Prostate gland (tissue), 2 donors: ENCODE measurements at places on chromosomes 1 and 21.
A peak's percentile ranks its signal among the peaks of the same experiment; 100 is the strongest.

GRCh38 chr1:5949085-5949760 is 43.0 kb downstream of the NPHP4 start:
- no peak for DNase-seq
- no peaks in the 10 kb centered on the region for H3K36me3 ChIP-seq
- H3K27ac ChIP-seq = no peak overlapping the region
- H3K4me3 ChIP-seq = no peak overlapping the region

DNA sequence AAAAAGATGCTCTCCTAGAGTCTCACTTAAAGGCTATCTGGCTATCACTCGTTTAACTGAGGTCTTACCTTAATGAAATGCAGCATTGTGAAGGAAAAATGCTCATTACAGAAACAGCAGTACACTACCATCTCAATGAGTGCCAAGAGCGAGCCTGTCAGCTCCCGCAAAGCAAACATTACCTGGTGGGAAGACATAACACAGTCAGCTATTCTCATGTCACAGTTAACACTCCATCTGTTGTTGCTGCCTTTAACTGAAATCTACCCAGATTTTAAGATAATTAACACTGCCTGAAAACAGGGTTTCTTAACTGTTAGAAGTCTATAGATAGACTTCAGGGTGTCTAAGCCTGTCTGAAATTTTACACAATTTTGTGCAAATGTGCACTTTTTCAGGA is 39.1 kb downstream of the PCSK9 start:
- no peaks in the 10 kb centered on the region for H3K27me3 ChIP-seq
- H3K4me1 ChIP-seq = no peaks in the 10 kb centered on the region
- peaks cover 4% of the 10 kb centered on the region for H3K36me3 ChIP-seq
- no peak overlapping the region for H3K27ac ChIP-seq

DNA sequence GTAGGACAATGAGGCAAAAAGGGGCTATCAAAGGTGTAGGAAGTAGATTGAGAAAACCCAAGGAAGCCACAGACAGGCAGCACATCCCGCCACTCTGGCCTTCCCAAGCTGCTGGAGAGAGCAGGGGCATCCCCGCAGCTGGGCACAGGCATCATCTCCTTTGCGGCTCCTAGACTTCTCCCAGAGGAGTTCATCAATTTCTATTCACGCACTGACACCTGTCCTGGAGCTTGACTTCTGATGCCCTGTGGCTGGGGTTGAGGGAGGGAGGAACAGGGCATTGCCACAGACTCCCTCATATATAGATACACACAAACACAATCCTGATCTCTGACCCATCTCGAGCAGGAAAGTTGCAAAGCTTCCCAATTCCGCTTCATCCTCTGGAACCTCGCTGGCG is 1.9 kb upstream of the TFAP2E start:
- no peaks in the 10 kb centered on the region for H3K27me3 ChIP-seq
- H3K4me1 ChIP-seq = peaks cover 7% of the 10 kb centered on the region
- no peak overlapping the region for H3K4me3 ChIP-seq
- no peak overlapping the region for H3K27ac ChIP-seq
- DNase-seq = no peak
- no peaks in the 10 kb centered on the region for H3K36me3 ChIP-seq

DNA sequence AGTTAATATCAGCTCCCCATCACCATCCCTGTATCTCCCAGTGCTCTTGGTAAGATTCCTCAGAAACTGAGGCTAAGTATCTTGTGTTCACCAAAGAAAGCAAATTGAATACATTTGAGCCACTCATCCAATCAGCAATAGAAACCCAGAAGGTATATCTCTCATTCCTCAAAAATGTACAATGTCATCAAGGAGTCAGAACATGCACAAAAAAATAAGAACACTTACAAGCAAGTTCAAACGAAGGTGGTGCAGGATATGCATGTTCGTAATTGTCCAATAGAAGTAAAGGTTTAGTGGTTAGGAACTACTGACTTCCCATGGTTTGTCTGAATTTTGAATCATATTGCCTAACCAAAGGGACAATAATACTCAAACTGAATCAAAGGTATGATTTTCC is 24.3 kb downstream of the RXRG start:
- no peaks in the 10 kb centered on the region for H3K27me3 ChIP-seq
- no peak for DNase-seq
- no peaks in the 10 kb centered on the region for H3K4me1 ChIP-seq
- no peak overlapping the region for H3K27ac ChIP-seq
- no peak overlapping the region for H3K4me3 ChIP-seq
- H3K36me3 ChIP-seq = no peaks in the 10 kb centered on the region

DNA sequence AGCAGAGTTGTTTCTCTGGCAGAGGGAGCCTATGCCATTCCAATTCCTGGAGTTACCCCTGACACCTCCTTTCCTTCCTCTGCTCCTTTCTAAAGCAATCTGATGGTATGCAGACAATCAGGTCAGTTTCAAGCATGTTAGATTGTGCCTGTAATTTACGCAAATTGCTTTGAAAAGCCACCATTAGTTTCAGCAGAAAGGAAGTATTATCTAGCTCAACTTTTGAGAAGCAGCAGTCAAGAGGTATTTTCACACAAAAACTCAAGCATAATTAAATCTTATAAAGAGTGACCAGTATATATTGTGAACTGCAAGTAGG is 2.2 kb downstream of the ERRFI1 start:
- H3K27ac ChIP-seq = peak overlapping the region; percentile 94
- DNase-seq = no peak
- H3K36me3 ChIP-seq = no peaks in the 10 kb centered on the region
- peak overlapping the region; percentile 88 for H3K4me3 ChIP-seq
- no peaks in the 10 kb centered on the region for H3K27me3 ChIP-seq

GRCh38 chr1:32508761-32509160 is 30.5 kb upstream of the ZBTB8A start:
- DNase-seq = no peak
- no peak overlapping the region for H3K4me3 ChIP-seq
- no peaks in the 10 kb centered on the region for H3K36me3 ChIP-seq
- no peak overlapping the region for H3K27ac ChIP-seq

DNA sequence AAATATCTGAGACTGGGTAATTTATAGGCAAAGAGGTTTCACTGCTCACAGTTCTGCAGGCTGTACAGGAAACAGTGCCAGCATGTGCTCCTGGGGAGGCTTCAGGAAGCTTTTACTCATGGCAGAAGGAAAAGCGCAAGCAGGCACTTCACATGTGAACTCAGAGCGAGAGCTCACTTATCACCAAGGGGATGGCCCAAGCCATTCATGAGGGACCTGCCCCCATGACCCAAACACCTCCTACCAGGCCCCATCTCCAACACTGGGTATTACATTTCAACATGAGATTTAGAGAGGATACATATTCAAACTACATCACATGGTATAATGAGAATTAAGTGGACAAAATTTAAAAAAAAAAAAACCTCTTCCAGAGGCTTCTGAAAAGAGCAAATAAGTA is 13.7 kb downstream of the WASF2 start:
- H3K4me3 ChIP-seq = no peak overlapping the region
- no peaks in the 10 kb centered on the region for H3K27me3 ChIP-seq
- DNase-seq = no peak
- H3K27ac ChIP-seq = no peak overlapping the region
- no peaks in the 10 kb centered on the region for H3K36me3 ChIP-seq

DNA sequence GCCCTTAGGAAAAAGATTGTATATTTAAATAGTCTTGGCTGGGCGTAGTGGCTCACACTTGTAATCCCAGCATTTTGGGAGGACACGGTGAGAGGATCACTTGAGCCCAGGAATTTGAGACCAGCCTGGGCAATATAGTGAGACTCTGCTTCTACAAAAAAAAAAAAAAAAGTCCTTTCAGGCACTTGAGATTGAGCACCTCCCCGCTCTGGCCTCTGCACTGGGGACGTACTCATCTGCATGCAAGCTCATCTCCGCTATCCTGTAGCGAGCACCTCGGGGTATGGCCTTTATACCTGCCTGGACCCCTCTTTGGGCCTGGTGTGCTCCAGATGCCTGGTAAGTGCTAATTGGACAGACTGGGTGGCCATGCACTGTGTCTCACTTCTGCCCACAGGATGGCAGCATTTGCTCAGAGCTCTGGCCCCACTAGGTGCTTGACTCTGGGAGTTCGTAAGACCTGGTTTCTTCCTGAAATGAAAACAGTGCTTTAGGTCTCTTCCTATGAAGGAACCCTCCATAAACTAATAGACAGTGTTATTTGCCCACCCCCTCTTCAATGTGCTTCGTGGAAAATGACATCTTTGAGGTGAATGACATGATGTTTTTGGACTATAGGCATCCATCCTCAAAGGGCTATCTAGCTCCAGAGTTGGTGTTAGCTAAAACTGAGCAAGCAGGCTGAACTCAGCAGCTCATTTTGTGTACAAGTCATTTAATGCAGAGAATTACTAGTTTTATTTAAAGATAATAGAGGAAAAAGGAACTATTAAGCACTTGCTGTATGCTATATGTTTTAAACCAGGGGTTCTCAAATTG is 61.7 kb upstream of the ADAR start:
- peak; percentile 65 for DNase-seq
- H3K4me1 ChIP-seq = no peaks in the 10 kb centered on the region
- H3K27ac ChIP-seq = no peak overlapping the region
- no peaks in the 10 kb centered on the region for H3K27me3 ChIP-seq

DNA sequence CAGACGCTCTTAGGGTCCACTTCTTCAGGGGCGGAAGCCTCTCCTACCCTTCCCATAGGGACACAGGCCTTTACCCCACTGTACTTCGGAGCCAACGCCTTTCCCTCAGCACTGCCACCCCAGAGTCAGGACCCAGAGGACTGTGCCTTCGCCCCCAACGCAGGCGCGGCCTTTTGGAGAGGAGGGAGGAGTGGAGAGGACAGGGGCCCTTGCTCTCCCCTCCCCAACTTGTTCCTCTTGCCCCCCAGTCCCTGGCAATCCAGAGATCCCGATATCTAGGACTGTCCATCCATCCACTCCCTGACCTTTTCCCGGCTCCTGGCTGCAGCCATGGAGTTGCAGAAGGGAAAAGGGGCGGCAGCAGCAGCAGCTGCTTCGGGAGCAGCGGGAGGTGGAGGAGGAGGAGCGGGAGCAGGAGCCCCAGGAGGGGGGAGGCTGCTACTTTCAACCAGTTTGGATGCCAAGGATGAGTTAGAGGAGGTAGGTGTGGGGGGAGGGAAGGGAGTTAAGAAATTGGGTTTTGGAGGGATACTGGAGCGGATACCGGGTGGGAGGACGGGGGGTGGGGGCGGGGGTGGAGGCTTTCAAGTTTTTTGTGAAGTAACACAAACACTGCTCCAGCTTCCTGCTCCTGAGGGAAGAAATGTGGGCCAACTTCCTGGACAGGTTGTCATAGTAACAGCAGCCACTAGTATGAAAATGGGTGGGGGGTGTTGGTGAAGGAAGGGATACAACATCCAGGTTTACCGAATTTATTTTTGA is 636 bp downstream of the INTS3 start:
- H3K27me3 ChIP-seq = no peaks in the 10 kb centered on the region
- peak; percentile 17 for DNase-seq
- H3K36me3 ChIP-seq = no peaks in the 10 kb centered on the region

GRCh38 chr1:7447093-7447492 is 324.0 kb upstream of the VAMP3 start:
- H3K27ac ChIP-seq = no peak overlapping the region
- H3K27me3 ChIP-seq = no peaks in the 10 kb centered on the region
- no peaks in the 10 kb centered on the region for H3K36me3 ChIP-seq
- no peak for DNase-seq

- no peak overlapping the region for H3K27ac ChIP-seq
- H3K4me3 ChIP-seq = no peak overlapping the region
Measured at GRCh38 chr1:82562448-82562847, 761.7 kb downstream of the ADGRL2 start.

- no peak overlapping the region for H3K4me3 ChIP-seq
- no peak overlapping the region for H3K27ac ChIP-seq
- no peaks in the 10 kb centered on the region for H3K36me3 ChIP-seq
- no peaks in the 10 kb centered on the region for H3K27me3 ChIP-seq
- DNase-seq = no peak
Measured at GRCh38 chr21:18129526-18129925, 115.1 kb upstream of the CHODL start.

GRCh38 chr1:64006276-64007051 is 197.0 kb upstream of the UBE2U start:
- DNase-seq = peak; percentile 48
- no peak overlapping the region for H3K4me3 ChIP-seq
- no peaks in the 10 kb centered on the region for H3K4me1 ChIP-seq
- no peaks in the 10 kb centered on the region for H3K27me3 ChIP-seq
- H3K36me3 ChIP-seq = no peaks in the 10 kb centered on the region
- no peak overlapping the region for H3K27ac ChIP-seq

DNA sequence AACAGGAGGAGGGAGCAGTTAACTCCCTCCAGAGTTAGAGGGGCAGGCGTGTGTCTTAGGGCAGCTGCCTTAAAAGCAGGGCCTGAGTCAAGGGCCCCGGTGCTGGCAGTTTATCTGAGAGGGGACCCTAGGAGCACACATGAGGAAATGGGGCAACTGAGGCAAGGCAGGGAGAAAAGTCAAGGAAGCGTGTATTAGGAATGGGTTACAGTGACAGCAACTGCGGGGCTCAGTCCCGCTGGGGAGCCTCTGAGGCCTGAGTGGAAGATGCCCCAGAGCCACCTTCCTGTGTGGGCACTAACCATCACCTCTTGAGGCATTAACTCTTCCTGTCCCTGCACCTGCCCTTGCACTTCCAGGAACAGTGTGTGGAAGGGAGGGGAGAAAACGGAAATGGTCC is 276.3 kb downstream of the MATN1 start:
- H3K4me1 ChIP-seq = no peaks in the 10 kb centered on the region
- DNase-seq = no peak
- no peaks in the 10 kb centered on the region for H3K27me3 ChIP-seq
- H3K27ac ChIP-seq = no peak overlapping the region
- no peaks in the 10 kb centered on the region for H3K36me3 ChIP-seq
- H3K4me3 ChIP-seq = no peak overlapping the region

DNA sequence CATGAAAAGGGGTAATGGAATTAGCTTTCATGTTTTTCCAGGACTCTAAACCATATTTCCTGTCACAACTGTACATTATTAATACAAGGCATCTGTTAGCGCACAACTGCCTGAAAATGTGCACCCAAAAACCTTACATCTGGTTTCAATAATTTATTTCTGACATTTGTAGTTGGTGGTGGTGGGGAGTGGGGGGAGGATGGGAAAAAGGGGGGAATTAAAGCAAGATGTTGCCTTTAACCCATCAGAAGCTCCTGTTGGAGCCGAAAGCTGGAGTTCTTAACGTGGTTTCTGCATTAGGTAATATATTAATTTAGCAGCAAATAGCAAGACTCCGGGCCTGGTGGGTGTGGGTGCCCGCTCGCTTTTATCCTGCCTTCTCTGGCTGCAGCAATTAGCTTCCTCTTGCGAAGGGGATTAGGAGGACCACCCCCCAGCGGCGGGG is 36.9 kb upstream of the HHAT start:
- H3K27ac ChIP-seq = peak overlapping the region; percentile 73
- peak overlapping the region; percentile 43 for H3K4me3 ChIP-seq
- H3K27me3 ChIP-seq = no peaks in the 10 kb centered on the region
- no peaks in the 10 kb centered on the region for H3K4me1 ChIP-seq
- H3K36me3 ChIP-seq = no peaks in the 10 kb centered on the region

- no peak for DNase-seq
- no peaks in the 10 kb centered on the region for H3K27me3 ChIP-seq
- H3K36me3 ChIP-seq = no peaks in the 10 kb centered on the region
- H3K27ac ChIP-seq = no peak overlapping the region
Measured at GRCh38 chr1:204758601-204759000, 73.1 kb upstream of the LRRN2 start.
